ENCODE measurements at places on chromosomes 2 and 18.

DNA sequence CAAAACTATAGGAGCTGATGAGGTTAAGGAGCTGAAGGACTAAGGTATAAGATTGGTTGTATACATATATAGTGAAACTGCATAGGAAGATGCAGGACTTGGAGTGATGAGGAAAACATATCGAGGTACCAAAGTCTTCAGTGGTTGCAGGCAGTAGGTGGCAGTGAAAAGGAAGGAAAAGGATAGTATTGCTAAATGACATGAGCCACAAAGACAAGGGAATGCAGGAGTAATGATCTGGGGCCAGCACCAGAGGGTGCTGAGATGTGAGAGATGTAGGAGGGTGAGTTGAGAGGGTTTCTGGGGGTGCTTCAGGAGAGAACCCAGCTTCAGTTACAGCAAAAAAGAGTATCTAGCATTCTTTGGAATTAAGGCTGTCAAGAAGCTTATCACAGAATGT, 172.2 kb upstream of the MYO3B start:
- no peak for DNase-seq

GRCh38 chr2:85453571-85453970, 35.1 kb downstream of the SH2D6 start:
- DNase-seq: no peak

- DNase-seq: no peak
These were observed 579.3 kb downstream of the PIK3C3 start for GRCh38 chr18:42534313-42534712.

- no peak for DNase-seq
These were observed 93.5 kb downstream of the OSBPL6 start for GRCh38 chr2:178287652-178288344.
